Activated naive CD4-positive, alpha-beta T cell treated with anti-CD3 and anti-CD28 coated beads, Interleukin-2, amount 50 U/mL, for 72 hours (primary cell): ENCODE measurements at places on chromosomes 2 and 18. TPM values are rescaled to one million over a fixed set of nuclear protein-coding genes. Genes with fewer than 3 reads are reported as not detected.

- DNase-seq: no peak
These were observed 517.7 kb upstream of the MYT1L start for GRCh38 chr2:2848621-2849333.

The MGAT4A gene
- total RNA-seq: 59.1 TPM

DNA sequence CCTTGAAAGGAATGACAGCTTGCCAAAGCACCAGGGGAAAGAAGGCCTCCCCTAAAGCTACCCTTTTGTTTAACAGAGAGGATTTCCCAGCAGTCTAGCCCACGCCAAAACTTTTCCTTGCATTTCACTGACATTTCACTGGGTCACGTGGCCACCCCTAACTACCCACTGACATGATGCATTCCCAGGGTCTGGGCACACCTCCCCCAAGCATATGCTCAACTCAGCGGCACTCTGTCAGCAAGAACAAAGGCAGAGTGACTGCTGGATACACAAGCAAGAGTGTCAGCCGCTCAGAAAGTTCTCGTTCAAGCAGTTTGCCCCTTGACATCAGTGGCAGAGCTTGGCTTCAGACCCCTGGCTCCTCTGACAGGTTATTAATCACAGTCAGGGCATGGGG is 34.2 kb upstream of the MARCO start:
- DNase-seq: no peak

The SNORC gene
- 1.3 TPM for total RNA-seq

The ALPG gene
- total RNA-seq: not detected
